WTC11 (cell line): ENCODE measurements at places on chromosomes 11 and 22.
A peak's percentile ranks its signal among the peaks of the same experiment; 100 is the strongest.

DNA sequence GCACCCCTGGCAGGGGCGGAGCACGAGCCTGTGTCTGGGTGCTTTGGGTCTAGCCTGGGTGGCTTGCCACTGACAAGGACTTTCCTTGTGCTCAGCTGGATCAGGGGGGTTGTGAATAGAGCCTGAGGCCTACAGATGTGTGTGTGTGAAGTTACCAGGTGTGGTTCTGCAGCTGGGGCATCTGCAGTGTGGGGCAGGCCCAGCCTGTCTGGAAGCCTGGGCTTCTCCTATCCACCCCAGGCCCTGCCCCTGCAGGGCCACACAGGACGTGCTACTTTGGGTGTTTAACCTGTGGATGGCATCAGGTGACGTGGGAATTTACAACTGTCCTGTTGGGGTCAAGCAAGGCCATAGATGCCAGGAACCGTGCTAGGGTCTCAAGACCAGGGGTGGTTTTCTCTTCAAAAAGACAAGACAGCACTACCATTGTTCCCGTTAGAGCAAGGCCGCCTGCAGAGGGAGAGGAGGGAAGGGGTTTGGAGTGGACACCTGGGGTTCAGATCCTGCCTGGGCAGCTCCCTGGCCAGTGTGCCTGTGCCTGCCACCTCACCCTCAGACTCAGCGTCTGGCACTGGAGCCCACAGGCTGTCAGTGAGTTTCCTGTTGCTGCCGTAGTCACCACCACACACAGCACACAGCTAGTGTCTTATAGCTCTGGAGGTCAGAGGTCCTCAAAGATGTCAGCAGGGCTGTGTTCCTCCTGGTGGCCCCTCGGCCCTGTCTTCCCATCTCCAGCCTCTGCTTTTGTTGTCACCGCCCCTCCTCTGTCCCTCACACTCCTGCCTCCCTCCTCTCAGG lies 31.6 kb downstream of the CTTN start:
- DNase-seq = no peak

GRCh38 chr11:34232807-34233206 lies 125.0 kb downstream of the ABTB2 start:
- DNase-seq = no peak

DNA sequence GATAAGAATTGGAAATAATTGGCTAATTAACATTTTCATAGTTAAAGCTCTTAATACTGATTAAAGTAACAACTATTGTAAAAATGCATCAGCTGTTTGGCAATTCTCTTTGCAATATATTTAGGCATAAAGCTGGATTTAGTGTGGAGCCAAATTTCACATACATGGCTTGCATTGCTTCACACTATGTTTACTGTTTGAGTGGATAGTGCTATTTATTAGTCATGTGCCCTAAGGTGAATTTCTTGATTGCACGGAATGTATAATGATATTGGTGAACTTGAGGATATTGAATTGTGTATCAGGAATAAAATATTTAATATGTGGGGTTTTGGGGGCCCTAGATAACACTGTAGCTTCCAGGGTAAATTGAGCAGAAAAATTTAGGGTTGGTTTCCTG lies 100.9 kb downstream of the AASDHPPT start:
- no peak for DNase-seq

- DNase-seq = peak; percentile 59
Measured at GRCh38 chr22:38843657-38844314, at the start of gene NPTXR. Gene NPTXR, minus strand, starts transcription at chr22:38844028.

GRCh38 chr11:128853559-128853958 lies 13.5 kb downstream of the KCNJ1 start:
- DNase-seq = no peak

GRCh38 chr22:44586999-44587736 lies 89.1 kb upstream of the RTL6 start:
- DNase-seq = no peak

DNA sequence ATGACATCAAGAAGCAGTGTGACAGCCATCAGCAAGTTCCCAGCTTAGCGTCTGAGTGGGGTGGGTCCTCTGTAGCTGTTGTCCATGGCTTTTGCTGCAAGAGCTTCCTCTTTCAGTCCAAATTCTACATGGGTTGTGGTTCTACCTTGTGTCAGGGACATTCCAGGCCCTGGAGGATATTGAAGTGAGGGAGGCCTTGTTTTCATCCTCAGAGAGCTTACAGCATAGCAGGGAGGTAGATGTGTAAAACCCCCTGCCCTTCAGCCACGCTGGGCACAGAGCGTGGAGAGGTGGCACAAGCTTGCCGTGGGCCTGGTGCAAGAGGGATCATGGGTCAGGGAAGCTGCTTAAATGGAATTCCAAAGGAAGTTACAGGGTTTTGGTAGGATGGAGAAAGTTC lies 93.9 kb downstream of the GRIK4 start:
- DNase-seq = no peak

DNA sequence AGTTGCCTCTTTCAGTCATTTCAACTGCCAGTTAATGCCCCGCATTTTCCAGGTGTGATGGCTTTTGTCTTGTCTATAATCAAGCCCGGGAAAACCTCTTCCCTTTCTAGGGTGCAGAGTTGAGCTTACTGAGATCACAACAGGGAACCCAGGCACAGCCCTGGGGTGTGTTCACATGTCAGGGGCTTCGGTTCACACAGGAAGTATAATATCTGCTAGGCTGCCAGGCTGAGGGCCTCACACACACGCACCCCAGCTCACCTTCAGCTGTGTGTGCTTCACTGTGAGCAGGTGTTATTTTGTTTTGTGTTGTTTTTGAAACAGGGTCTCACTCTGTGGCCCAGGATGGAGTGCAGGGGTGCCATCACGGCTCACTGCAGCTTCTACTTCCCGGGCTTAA lies 9.7 kb upstream of the SOX10 start:
- no peak for DNase-seq

DNA sequence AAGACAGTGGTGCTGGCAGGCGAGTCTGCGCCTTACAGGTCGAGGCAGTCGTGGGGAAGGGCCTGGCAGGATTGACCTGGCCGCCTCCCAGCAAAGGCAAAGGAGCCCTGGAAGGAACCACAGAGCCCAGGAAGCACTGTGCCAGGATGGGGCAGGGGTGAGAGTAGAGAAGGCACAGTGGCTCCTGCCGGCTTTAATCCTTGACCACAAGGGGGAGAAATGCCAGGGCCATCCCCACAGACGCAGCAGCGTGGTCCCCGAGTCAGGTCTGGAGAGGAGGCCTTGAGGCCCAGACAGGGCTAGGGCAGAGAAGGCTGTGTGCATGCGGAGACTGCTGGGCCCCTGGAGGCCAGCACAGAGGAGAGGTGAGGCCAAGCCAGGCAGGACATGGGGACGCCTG lies 9.9 kb upstream of the NDUFS8 start:
- DNase-seq = peak; percentile 67

DNA sequence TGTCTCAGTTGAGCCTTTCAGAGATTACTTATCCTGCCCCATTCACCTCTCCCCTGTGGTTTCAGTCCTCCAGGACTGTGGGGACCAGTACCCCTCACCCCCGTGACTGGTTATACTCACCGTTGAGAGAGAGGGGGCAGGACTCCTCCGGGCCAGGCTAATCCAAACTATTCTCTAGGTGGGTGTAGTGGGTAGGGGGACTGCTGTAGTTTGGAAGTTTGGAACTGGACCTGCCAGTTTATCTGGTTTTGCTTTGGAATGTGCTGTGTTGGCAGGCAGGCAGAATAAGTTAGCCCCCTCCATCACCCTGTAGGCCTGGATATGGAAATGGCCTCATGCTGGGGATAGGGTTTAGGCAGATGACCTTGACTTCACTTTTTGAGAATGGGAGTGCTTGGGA lies 13.5 kb downstream of the TEAD1 start:
- DNase-seq = peak; percentile 56

DNA sequence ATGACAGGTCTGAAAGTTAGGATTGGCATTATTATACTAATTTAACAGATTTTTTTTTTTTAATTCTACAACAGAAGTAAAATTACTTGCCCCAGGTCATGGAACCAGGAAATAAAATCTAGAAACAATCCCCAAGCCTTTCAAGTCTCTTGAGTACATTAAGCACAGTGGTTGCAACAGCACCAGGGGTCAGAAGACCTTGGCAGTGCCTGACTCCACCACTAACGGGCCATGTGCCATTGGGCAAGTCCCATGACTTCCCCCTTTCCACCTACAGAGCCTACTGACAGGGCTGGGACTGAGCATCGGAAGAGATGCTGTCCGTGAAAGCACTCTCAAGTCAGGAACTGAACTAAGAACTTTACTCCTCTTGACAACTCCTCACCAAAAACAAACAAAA lies 98.6 kb upstream of the AKIP1 start:
- DNase-seq = no peak

- no peak for DNase-seq
Measured at GRCh38 chr11:107876141-107876540, 17.6 kb upstream of the SLC35F2 start.

DNA sequence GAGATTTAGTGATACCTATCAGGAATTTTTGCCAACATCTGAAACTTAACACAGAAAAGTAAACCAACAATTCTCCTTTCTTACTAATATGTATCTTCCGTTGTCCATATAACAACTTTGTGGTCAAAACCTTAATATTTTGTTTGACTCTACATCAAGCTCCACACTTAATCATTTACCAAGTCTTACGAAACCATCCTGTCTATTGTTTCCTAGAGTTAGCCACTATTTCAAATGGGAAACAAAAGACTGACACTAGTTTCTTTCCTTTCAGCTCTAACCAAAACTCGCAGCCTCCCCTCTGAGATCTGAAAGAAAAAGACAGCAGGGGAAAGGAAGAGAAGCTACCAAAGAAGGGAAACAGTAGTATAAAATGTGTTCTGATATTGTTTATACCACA lies 26.5 kb upstream of the PRDM10 start:
- no peak for DNase-seq

DNA sequence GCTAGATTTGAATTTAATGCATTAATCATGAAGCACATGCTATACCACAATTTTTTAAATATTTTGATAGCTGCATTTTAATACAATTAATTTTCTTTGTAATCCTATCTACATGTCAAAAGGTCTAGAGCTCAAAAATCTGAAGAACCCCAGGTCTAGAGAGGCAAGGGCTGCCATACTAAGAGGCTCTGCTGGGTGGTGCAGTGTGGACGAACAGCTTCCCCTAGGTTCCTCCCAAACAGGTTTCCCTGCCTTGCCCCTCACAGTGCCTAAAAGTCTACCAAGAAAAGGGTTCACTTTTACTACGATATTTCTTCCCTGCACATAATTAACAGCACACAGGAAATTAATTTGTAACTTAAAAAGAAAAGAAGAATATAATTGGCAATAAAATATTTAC lies 681.1 kb downstream of the OPCML start:
- DNase-seq = no peak
